Eye (tissue), 1 donor: ENCODE measurements at places on chromosomes 3 and 15.

DNA sequence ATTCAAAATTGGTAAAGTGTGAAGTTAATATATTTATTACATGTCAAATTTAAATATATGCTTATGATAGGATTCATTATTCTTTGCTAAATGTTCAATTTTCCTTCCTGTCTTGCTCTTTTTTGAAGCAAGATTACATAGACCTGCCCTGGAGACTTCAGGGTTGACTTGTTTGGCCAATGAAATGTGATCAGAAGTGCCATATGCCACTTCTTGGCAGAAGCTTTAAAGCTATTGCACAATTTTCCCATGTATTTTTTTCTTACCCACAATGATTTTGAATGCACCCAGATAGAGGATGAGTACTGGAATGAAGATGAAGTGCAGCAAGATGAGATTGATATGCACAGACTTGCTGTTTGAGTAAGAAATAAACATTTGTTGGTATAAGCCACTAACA lies 406.3 kb upstream of the BCHE start:
- peak; percentile 3 for DNase-seq

DNA sequence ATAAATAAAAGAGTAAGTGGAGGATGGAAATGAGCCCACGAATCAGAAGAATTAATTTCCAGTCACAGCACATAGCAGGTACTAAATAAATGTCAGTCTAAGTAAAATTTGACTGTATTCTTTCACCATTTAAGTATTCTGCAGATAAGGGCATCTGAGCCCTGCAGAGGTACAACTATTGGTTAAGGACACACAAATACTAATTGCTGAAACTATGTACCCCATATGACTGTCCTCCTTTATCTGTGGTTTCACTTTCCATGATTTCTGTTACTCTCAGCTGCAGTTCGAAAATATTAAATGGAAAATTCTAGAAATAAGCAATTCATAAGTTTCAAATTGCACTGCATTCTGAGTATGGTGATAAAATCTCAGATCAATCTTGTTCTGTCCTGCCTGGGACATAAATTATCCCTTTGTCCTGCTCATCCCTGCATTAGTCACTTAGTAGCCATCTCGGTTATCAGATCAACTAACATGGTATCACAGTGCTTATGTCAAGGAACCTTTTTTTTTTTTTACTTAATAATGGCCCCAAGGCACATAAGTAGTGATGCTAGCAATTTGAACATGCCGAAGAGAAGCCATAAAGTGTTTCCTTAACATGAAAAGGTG lies 95.1 kb downstream of the LSAMP start:
- DNase-seq: no peak

DNA sequence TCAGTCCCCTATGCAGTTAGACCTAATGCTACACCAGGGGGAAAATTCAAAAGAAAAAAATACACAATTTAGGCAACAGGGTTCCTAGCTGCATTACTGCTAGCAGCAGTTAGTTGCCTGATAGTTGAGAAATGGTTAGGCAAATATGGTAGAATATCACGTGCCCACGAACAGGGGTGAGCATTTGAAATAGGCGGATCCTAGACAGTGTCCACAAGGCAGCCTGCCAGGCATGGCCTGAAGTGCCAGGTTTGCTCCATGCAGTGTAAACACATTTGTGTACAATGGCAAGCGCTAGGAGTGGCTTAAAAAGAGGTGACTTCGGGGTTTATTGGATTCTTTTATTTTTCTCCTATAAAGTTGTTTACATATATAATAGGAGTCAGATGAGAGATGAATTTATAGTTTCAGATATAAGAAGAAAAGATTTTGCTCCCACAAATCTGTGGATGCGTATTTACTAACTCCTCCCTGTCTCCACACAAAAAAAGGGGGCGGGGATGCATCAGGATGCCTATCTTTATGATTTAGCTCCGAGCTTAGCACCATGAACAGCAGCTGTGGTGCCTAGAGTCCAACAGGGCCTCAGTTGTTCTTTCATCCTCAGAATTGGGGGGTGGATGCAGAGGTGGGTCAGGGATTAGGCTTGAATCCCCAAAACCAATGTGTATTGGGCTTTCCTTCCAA lies 3.9 kb upstream of the TGM4 start:
- DNase-seq: no peak

- no peak for DNase-seq
Observed at GRCh38 chr3:136277115-136277514, 27.0 kb downstream of the PCCB start.

DNA sequence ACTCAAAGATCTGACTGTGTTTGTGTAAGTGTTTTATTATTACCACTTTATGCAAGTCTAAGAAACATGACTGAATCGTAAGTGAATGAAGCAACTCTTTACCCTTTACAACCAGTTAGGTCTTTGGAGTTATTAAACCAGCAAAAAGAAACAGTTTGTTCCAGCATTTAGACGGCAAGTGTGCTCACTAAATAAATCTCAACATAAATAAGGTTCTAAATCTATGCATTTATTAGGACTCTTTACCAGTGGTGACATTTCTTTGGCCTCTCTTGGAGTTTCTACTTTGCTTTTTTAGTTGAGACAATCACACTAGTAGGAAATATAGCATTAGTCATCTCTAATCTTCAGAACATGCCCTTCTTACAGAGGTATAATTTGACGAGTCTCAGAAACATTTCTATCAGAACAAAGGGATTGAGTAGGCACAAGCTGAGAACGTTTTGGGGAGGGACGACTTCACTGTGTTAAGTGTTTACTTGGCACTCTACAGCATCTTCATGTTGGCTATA lies 739.9 kb upstream of the NR2F2 start:
- DNase-seq: no peak

DNA sequence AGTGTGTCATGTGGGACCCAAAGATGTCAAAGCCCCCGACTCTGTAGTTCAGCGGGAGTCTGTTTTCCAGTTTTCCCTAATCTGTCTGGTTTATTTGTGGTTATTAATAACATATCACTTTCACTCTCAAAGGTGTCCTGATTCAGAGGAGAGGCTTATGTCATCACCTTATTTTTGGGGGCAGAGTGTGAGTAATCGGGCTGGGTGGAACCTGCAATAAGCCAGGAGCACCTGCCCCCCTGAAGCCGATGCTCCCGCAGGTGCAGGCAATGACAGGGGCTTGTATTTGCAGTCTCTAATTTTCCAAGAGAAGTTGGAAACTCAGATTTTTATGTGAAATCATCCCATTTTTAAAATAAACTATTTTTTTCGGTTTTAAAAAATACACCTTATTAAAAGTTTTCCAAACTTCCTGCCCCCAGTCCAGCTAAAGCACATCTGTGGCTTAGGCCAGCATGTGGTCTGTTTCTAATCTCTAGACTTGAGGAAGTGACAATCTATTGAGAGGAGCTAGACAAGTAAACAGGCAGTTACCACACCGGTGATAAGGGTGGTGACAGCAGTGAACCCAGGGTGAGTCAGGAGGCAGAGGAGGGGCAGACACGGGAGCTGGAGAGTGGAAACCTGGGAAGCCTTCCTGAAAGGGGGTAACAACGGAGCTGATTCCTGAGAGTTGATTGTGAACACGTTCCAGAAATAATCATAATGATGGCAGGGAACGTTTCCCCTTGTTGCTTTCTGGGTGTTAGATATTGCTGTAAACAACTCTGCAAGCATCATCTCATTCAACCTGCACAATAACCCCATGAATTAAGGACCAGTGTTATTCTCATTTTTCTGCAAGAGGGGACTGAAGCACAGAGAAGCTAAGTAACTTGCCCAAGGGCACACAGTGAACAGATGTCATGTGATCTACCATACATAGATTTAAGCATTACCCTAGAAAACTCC lies 37.2 kb downstream of the BHLHE40 start:
- no peak for DNase-seq

- peak; percentile 35 for DNase-seq
Observed at GRCh38 chr3:146156095-146156494, 4.9 kb downstream of the PLOD2 start.

DNA sequence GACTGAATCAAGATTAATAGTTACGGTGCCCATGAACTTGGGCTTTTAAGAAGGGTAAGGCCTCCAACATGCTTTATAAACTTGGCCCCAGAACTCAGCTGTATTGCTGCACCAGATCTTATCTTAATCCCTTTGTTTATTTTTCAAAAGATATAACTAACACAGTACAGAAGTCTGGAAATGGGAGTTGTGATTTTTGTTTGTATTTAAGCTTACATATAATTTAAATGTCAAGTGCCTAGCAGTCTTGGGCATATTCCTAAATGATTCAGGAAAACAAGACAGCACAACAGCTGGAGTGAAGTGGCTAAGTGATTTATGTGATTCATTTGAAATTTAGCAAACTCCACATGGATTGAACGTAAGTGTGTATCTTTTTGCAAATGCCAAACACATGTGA lies 56.2 kb downstream of the NBEAL2 start:
- peak; percentile 18 for DNase-seq

DNA sequence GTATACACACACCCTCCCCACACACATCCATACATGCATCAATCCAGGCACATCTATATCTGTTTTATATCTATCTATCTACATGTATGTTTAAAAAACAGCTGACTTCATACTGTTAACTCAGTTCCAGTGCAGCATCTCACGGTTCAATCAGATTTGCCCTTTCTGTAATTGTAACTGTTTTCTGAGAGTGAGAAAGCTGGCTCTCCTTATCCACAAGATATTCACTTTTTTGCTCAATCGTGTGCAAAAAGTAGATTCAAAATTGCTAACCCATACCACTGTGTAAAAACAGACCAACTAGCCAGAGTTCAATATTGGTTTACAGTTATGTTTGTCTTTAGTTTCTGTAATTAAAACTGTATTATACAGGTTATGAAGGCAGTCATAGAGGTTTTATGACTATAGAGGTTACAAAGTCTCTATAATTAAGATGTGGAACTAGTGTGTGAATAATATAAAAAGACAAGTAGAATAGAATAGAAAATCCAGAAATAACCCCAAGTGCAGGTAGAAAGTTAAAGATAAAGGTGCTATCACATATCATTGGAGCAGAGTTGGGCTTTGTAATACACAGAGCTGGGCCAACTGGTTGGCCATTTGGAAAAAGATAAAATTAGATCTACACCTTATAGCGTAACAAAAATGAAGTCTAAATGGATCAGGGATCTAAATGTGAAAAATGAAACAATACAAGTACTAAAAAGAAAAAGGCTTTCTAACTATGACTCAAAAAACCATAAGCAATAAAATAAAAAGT lies 20.1 kb upstream of the MCF2L2 start:
- DNase-seq: no peak

GRCh38 chr15:56774356-56774755 lies 41.0 kb upstream of the ZNF280D start:
- no peak for DNase-seq

DNA sequence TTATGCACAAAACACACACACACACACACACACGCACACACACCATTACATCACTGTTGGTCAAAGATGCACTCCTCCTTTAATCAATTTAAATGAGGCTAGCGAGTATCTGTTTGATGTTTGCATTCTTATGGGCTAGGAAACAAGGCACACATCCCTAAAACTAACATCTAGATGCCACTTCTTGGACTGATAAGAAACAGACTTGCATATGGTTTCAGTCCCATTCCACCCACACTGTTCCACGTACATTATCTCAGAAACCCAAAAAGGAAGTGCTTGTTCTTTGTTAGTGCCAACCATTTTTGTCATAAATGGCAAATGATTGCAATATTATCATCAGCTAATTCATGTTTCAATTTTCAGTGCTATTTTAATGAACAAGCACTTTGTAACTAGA lies 69.5 kb downstream of the CCR1 start:
- no peak for DNase-seq

DNA sequence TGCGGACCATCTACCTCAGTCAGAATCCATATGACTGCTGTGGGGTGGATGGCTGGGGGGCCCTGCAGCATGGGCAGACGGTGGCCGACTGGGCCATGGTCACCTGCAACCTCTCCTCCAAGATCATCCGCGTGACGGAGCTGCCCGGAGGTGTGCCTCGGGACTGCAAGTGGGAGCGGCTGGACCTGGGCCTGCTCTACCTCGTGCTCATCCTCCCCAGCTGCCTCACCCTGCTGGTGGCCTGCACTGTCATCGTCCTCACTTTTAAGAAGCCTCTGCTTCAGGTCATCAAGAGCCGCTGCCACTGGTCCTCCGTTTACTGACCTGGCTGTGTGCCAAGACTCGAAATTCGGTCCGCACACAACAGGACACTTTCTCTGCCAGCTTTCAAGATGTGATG lies 21.9 kb downstream of the NRROS start:
- DNase-seq: no peak

DNA sequence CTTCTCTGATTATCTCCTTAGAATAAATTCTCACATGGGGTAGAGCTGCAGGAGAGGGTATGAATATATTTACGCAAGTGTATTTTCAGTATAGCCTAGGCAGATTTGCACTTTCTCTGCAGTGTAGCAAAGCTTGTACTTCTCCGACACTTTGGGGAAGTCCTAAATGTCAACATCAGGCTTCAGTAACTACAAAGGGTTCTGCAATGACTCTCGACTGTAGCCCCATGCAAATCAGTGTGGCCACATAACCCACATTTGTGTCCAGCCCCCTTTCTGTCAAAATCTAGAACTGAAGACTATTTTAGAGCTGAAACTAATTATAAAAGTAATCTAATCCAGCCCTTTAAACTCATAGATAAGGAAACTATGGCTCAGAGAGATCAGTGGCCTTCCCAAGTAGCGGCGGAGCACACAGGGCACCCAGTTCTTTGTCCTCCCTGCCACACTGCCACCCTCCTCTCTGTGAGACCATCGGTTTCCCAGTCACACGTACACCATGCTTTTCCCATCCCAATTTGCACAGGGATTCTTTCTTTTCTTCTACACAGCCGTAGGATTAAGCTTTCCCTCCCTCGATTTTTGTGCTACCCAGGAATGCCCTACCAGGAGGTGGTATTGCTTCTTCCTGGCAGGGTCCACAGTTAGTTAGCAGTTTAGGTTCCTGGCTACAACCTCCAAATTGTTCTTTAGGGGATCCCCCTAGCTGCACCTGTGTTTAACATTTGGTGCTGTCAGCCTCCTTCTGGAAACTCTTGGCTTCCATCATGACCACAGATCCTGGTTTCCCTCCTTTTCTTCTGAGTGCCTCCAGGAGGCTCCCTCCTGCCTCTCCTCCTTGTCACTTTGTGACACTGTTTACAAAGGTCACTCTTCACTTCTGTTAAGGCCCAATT lies 22.9 kb downstream of the MRAS start:
- DNase-seq: no peak

DNA sequence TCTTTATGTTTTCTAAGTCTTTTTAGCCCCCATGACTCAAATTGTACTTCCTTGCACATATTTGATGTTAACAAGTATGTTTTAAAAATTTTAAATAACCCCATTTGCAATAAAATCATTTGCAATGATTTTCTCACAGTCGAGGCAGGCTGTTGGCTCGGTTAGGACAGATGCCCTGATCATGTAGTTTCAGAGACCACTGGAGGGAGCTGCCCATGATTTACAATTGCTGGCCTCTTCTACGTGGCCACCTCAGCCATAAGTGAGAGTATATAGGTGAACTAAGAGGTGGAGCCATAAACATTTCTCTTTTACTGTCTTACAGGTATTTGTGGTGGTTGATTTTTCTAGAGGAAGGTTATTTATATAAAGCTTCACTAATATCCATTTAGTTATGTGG lies 1.7 kb downstream of the DTWD1 start:
- no peak for DNase-seq

GRCh38 chr3:194019398-194020165 lies 116.4 kb upstream of the HES1 start:
- DNase-seq: peak; percentile 77

- no peak for DNase-seq
Observed at GRCh38 chr3:172085557-172085895, 46.1 kb downstream of the FNDC3B start.
